GM03348 (cell line): ENCODE measurements at places on chromosomes 7 and 10.

GRCh38 chr10:7534480-7534852 lies 123.6 kb upstream of the SFMBT2 start:
- DNase-seq, result no peak

DNA sequence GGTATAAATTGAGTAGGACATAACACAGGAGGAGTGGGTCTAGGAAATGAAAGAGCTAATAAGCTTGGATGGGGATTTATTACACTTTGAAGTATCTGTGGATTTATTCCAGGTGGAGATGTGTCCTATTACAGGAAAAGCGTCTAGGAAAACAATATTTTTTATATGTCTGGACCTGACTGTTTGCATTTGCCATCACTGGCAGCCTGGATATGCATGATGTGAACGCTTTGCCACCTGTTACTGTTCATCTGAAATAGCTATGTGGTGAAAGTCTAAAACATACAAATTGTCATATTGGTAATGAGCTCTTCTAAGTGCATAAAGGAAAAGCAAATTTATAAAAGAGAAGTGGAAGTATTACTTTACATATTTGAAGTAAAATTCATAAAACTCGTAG lies 31.6 kb upstream of the AGMO start:
- DNase-seq, result no peak

DNA sequence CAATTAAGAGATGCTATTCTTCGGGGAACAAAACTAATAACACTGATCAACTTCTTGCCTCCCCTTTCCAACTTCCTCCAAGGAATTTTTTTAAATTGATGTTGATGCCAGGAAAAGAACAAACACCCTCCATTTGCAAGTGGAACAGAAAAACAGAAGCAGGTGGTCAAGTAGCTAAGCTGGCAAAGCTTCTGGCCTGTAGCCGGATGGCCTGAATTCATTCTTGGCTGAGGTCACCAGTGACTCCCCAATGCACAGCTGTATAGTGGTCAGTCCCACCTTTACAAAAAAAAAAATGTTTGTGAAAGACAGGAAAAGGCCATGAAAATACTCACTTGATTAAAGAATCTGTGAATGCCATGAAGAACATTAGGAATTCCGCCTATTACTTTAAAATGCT lies 39.1 kb downstream of the DOCK4 start:
- DNase-seq, result no peak

DNA sequence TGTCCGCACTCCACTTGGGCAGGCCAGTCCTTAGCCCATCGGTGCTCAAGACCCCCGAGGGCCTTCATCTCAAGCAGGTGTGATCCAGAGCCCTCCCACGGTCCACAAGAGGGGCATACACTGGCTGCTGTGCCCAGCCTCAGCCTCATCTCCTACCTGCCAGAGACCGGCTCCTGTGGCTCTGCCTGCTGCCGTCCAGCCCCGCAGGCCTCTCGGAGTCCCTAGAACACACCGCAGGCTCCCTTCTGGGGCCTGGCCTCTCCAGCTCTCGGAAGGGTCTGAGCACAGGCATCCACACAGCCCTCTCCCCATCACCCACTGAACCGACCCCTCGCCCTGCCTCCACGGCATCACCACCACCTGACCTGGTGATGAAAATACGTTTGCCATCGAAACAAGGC lies 147.4 kb downstream of the PRKAG2 start:
- DNase-seq, result no peak

DNA sequence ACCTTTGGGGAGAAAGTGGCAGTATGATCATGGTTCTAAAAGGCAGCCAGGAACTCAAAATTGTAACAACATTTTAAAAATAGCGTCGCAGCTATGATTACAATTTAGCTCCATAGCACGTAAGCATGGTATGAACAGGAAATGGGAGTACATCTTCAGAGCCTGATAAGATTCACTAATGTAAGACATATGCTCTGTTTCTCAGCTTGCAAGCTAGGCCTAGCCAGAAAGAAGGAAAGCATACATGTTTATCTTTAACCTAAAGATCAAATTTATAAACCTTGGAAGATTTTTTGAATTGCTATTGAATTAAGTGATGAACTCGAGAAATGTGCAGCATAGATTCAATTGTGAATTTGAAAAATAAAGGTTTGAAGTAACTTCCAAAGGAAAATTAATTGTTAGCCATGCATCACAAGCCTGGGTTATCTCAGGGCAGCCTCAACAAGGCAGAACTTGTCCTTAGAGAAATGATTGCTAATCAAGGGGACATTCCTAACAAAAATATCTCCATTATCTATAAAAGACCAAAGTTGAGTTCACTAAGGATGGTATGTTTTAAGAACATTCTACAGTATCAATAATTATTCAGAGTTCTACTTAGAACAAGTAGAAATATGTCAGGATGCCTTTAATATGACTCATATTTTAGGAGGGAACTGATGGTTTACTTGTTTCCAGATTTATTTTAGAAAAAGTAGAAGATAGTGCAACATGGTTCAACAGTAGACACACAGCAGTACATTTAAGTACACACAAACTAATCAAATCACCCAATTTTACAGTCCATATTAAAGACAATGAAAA lies 38.8 kb upstream of the SEPTIN7 start:
- DNase-seq, result peak; percentile 27

- DNase-seq, result no peak
Measured at GRCh38 chr7:13069841-13070240, 382.4 kb downstream of the ARL4A start.

DNA sequence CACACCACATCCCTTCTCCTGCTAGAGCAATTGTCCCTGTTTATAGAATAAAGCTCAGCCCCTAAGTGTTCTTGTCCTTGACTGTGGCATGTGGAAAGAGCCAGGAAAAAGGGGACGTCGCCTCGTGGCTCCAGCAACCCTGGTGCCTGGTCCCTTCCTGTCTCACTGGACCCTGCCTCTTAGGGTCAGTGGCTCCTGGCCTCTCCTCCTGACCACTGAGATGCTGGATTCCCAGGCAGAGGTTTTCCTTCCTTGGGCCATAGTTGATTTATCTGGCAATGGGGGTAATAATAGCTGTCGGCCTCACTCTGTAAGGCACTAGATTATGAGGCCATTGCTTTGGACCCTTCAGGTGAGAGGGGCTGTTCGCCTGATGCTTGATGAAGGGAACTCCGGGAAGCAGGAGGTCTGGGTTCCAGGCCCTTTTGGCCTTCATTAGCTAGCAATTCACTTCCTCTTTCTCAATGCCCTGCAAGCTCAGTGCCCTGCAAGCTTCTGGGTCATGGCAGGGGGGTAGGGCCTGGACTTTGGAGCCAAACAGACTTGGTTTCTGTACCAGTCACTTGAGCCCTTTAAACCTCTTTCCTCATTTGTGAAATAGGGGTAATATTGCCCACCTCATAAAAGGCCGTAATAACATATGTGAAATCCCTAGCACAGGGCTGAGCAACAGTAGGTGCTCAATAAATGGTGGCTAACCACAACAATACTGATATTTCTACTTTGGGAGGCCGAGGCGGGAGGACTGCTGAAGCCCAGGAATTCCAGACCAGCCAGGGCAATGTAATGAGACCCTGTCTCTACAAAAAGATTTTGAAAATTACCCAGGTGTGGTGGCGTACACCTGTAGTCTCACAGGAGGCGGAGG lies 1.1 kb downstream of the ASL start:
- no peak for DNase-seq

- no peak for DNase-seq
Measured at GRCh38 chr7:118872568-118872967, 648.1 kb downstream of the ANKRD7 start.

GRCh38 chr7:47756636-47757035 lies 174.7 kb upstream of the TNS3 start:
- no peak for DNase-seq

DNA sequence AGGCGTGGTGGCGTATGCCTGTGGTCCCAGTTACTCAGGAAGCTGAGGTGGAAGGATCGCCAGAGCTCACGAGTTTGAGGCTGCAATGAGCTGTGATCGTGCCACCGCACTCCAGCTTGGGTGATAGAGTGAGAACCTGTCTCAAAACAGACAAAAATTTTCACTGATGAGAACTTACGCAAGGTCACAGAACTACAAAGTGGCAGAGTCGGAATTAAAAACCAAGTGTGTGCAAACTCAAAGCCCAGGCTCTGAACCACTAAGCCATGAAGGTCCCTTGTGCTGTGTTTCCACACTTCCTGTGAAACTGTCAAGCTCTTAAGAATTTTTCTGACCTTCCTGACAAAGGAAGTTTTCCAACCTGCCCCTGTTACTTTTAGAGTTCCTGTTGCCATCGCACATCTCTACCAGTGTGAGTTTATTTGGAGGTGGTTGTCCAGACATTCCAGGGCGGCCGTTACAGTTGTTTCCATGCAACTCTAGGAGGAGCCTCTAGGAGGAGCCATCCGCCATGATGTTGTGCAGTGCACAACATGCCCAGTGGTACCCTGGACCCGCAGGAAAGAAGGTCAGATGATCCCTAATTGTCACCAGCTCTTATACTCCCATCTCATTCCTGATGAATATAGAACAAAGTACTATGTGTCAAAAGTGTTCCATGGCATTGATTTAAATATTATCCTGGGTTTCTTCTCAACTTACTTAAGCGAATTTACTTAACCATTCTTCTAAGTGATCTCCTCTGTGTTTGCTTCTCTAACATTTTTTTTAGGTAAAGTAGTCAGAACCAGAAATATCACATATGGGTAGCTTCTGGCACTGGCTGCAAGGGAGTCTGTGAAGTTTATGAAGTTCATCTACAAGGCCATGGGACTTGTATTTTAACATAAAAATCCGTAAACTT lies 49.0 kb upstream of the LYZL1 start:
- peak; percentile 17 for DNase-seq

- DNase-seq, result no peak
Measured at GRCh38 chr7:27112955-27113949, 10.8 kb upstream of the HOXA2 start.

- no peak for DNase-seq
Measured at GRCh38 chr7:33448035-33448434, 318.7 kb downstream of the BBS9 start.

- DNase-seq, result no peak
Measured at GRCh38 chr7:117279931-117280557, 42.8 kb downstream of the WNT2 start.

- no peak for DNase-seq
Measured at GRCh38 chr10:74377476-74377875, 226.5 kb downstream of the ADK start.
